ENCODE measurements at places on chromosomes 7 and 10.

GRCh38 chr10:101016814-101017213, 14.1 kb downstream of the PDZD7 start:
- DNase-seq = no peak

DNA sequence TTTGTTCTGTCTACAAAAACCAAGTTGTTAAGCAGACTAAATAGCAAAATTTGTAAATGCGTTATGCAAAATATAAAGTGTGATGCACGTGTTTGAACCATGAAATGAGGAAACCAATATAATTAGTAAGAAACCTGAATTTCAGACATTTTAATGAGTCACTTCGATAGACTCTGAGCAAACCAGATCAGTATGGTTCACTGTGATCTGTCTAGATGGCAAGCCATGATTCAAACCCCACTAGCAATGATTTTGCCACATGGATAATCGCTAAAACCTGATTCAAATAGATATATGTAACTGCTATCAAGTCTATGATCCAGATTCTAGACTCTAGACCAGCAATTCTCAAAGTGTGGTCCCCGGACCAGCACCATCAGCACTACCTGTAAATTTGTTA, 24.8 kb downstream of the ZC3HAV1 start:
- DNase-seq = no peak

- DNase-seq = no peak
Measured at GRCh38 chr10:87763086-87763861, 54.8 kb downstream of the ATAD1 start.

- DNase-seq = no peak
Measured at GRCh38 chr7:132292803-132293202, 283.5 kb downstream of the PLXNA4 start.

- no peak for DNase-seq
Measured at GRCh38 chr7:100879685-100880261, 4.9 kb downstream of the SRRT start.

All from stimulated activated CD8-positive, alpha-beta memory T cell treated with anti-CD3 and anti-CD28 coated beads, Interleukin-2, amount 100 ng/mL, for 1 hour (primary cell).